Hepatic stellate cell (primary cell): ENCODE measurements at places on chromosomes 3 and 15.
A peak's percentile ranks its signal among the peaks of the same experiment; 100 is the strongest.

GRCh38 chr3:5840056-5840455, 652.5 kb downstream of the EDEM1 start:
- DNase-seq, result no peak

DNA sequence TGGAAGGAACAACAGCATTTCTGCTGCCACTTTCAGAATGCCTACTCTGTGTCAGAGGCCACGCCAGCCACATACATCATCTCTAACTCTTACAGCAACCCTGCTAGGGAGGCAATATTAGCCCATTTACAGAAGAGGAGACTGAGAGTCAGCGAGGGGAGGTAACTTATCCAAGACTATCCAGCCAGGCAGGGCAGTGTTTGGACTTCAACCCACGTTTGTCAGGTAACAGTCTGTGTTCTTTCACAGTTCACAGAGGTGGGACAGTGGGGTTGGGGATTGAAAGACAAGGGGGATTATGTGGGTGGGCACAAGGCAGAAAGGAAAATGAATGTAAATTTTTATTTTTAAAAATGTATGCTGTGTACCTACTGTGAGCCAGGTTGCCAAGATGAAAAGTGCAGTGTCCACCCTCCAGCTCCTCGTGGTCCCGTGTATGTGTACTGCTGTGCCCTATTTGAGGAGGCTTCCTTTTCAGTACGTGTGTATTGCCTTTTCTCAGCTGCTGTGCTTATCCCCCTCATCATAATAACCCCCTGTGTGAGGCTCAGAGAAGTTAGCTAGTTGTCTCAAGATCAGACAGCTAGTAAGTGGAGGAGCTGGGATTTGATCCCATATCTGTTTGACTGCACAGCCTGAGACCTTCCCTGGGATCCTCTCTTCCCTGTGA, 16.5 kb upstream of the ATP2B2 start:
- DNase-seq, result no peak

GRCh38 chr3:53989451-53989850, 97.8 kb upstream of the SELENOK start:
- DNase-seq, result no peak

GRCh38 chr15:50051811-50052419, 67.1 kb downstream of the ATP8B4 start:
- peak; percentile 26 for DNase-seq

GRCh38 chr15:85351965-85352364, 28.4 kb upstream of the AKAP13 start:
- no peak for DNase-seq

DNA sequence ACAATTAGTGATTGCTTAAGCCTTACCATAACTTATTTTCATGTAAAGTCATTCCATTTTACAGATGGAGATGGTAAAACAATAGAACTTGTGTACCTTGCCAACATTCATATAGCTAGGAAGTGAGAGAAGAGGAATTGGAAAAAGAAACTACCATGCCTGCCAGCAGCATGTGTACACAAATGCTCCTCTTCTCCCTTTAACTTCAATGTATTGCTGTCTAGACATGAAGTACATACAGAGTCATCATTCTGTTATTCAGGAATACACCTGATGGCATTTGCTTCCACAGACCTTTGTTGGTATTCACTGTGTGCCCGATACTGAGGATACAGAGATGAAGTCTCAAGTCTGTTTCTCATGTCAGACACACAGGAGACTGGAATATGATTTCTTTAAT, 7.1 kb upstream of the TMEM207 start:
- DNase-seq, result no peak

DNA sequence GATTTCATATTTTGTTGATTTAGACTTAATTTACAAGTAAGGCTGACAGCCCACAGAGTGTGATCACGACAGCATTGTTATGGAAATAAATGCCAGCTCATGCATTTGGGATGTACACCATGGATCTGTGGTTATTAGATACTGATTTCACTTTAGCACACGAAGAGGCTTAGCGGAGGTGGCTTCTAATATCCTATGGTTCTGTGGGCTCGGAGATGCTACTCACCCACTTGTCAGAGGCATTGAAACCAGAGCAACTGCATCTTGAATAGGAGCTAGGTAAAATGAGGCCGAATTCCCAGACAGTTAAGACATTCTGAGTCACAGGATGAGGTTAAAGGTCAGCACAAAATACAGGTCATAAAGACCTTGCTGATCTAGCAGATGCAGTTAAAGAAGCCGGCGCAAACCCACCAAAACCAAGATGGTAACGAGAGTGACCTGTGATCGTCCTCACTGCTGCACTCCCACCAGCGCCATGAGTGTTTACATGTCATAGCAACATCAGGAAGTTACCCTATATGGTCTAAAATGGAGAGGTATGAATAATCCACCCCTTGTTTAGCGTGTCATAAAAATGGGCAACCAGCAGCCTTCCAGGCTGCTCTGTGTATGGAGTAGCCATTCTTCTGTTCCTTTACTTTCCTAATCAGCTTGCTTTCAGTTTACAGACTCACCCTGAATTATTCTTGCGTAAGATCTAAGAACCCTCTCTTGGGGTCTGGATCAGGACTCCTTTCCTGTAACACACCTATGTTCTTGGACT, 117.5 kb downstream of the PGPEP1L start:
- DNase-seq, result peak; percentile 34

DNA sequence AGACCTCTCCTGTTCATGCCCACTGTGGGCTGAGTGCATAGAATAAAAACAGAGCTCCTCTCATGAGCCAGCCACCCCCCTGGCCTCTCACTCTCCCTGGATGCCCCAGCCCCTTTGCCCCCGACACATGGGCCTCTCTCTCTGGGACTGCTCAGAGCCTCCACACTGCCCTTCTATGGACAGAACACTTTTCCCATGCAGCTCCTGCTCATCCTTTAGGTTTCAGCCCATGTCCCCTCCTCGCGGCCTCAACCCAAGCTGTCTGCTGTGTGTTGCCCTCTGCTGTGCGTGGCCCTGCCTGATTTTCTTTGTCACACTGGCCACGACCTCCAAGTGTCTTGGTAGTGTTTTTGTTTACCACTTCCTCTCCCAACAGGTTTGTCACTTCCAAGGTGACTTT, 20.7 kb upstream of the PRR23E start:
- no peak for DNase-seq

- no peak for DNase-seq
Measured at GRCh38 chr3:29932696-29933325, 651.9 kb downstream of the RBMS3 start.

- no peak for DNase-seq
Measured at GRCh38 chr15:40258544-40258943, 19.7 kb downstream of the PAK6 start.

DNA sequence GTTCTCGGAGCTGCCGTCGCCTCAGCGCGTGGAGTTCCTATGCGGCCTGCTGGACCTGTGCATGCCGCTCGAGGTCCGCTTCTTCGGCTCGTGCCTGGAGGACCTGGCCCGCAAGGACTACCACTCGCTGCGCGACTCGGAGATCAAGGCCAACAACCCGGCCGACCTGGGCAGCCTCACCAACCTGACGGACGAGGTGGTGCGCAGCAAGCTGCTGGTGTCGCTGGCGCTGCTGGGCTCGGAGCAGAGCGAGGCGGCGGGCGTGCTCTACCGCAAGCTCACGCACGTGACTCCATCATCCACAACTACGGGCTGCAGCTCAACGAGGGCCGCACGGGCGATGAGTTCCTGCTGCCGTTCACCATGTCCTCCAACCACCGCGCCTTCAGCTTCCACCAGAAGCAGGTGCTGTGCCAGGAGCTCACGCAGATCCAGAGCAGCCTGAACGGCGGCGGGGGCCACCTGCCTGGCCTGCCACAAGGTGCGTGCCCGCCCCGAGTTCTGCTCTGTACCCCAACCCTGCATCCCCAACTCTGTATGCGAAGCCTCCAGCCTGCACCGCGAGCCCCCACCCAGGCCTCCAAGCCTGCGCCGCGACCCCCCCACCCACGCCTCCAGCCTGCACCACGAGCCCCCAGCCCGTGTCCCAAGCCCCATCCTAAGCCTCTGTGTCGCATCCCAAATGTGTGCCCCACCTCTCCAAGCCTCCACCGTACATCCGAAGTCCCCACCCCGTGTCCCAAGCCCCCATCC, 178.2 kb downstream of the OR4M2 start:
- no peak for DNase-seq

- no peak for DNase-seq
Measured at GRCh38 chr3:26018889-26019288, 229.0 kb downstream of the OXSM start.

- no peak for DNase-seq
Measured at GRCh38 chr3:2099028-2099671, 484 bp downstream of the CNTN4 start.

DNA sequence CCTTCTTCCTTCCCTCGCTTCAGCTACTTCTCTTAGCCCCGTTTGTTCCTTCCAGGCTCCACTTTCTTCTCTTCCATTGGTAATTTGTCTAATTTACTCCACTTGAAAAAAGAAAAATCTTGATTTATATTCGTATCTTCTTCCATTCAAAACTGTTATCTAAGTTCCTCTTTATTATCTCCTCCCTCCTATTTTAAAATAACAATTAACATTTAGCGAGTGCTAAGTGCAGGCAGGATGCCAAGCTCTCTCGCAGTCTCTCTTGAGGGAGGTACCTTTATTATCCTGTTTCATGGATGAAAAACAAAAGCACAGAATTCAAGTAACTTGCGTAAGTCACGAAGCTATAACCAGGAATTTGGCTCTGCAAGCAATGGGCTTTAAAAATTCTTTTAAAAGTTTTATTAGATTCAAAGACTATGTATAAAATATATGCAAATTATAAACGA, 418.9 kb upstream of the NAALADL2 start:
- DNase-seq, result no peak

DNA sequence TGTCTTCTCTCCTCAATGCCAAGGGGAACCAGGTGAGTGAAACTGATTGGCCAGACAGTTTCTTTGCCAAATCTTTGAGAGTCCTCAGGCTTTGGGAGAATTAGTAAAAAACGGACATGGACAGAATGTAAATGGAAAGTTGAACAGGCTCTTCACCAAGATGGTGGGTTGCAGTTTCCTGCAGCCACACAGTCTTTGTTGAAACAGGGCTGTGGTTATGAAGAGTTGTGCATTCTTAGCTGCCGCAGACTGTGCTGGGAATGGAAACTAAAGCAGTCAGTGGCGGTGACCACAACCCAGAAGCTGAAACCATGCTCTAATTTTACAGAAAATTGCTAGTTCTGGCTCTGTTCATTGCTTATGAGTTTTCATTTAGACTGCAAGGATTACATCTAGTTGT, 42.1 kb upstream of the TASOR start:
- DNase-seq, result no peak

GRCh38 chr15:95647531-95648277, 682.8 kb upstream of the NR2F2 start:
- DNase-seq, result no peak

DNA sequence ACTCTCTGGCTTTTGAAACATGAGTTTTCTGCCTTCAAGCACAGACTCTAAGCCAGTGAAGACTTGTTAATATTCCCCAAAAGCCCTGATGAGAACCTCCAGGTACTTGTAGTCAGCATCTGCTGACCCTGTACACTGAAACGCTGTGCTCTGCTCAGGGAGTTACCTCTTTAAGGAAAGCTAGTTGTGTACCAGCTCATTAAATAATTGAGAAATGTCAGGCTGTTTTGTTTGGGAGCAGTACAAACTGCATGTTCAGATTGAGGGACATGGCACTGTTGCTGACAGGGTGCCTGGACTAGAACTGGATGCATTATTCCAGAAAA, 21.7 kb downstream of the UPK1B start:
- no peak for DNase-seq

DNA sequence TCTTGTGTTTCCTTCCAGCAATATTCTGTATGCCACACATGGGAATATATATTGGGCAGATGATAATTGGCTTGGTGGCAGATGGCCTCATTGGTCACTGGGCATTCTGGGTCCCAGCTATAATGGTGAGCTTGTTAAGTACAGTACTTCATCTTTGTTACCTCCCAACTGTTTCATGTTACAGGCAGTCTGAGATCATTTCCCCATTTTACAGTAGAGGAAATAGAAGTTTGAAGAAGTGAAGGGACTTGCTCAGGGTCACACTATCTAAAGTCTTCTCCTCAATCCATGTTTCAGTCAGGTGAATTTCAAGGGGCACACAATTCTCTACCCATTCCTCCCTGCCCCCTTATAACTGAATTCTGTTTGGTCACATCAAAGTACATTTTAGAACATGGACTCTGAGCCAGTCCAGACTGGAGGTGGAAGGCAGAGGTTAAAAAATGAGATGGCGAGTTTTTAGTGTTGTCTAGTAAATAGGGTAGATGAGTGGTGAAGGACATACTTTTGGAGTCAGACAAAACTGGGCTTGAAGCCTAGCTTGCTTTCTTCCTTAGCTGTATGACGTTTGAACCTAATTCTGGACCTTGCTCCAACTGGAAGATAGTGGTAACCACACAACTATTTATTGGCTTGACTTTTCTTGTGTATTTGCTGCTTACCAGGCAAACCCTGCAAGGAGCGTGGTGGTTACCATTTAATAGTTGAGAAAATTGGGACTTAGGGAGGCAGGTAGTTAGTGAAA, 2.5 kb downstream of the EEFSEC start:
- DNase-seq, result no peak

GRCh38 chr15:76107169-76107568, 47.4 kb downstream of the TMEM266 start:
- DNase-seq, result no peak

DNA sequence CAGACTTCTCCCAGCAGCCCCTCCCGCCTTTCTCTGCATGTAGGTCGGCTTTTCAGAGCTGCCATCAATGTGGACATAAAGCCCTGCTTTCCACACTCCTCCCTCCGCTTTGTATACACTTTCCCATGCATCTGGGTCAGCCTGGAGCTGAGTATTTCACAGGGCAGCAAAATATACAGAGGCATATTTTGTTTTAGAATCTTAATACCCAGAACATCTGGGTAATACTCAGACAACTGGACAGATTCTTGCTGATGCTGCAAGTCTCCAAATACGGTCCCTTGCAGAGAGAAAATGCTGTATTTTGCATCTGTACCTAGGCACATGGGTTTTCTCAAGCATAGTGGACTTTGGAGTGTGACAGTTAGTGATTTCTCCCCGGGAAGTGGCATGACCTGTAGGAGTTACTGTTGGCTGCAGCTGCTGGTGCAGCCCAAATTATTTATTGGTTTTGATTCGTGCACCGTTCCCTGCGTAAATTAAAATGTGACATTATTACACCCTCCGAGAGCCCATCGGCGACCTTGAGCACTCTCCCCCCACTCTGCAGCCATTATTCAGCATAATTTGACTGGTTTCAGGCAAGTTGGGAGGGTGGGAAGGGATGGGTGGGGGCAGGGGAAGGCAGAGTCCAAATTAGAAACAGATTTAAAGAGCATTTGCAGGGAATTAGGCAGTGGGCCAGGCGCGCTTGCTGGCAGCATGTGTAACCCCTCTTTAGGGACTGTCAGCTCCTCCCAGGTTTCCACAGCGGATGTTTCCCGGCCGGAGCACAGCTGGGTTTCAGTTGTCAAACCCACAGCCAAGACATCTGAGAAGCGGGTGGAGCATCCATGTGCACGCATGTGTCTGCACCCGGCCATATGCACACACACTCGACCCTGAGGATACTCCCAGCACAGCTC, 100.8 kb downstream of the CPN2 start:
- DNase-seq, result no peak

GRCh38 chr3:36560685-36561084, 180.4 kb downstream of the STAC start:
- DNase-seq, result no peak

- DNase-seq, result no peak
Measured at GRCh38 chr3:83453056-83453455, 1505.7 kb upstream of the CADM2 start.
